A549 treated with AZD2906 at 1 μM for 4 hours (cell line): ENCODE measurements at places on chromosomes 1 and 21. TPM values are rescaled to one million over a fixed set of nuclear protein-coding genes. Genes with fewer than 3 reads are reported as not detected.

Gene TRABD2B
- total RNA-seq, result 2.5 to 4.5 TPM (median 4.0 TPM) in 5 replicates

Gene BARHL2
- not detected in 5 replicates for total RNA-seq

Gene C2CD4D
- not detected in 5 replicates for total RNA-seq

Gene C1orf185
- total RNA-seq, result not detected in 5 replicates

Gene OR2M5
- not detected in 5 replicates for total RNA-seq

Gene SYCP1
- total RNA-seq, result not detected in 5 replicates
